ENCODE measurements at places on chromosomes 1 and 21.

DNA sequence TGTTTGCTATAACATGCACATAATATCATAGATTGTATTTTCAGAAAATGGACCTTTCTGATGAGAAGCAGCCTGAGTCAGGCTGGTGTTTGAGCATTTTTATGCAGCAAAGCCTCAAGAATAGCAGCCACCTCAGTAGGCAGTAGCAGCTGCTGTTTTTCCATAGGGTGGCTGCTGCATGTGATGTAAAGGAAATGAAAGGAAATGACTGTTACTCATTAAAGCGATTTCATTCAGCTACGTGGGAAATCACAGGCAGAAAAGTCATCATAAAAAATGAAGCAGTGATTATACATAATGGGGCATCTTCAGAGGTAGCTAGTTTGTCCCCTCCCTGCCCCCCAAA, 110.4 kb downstream of the PATJ start:
- H3K36me3 ChIP-seq = no peaks in the 10 kb centered on the region
- H3K4me1 ChIP-seq = no peaks in the 10 kb centered on the region
- no peaks in the 10 kb centered on the region for H3K27me3 ChIP-seq
- no peak for DNase-seq
- H3K4me3 ChIP-seq = no peak overlapping the region

DNA sequence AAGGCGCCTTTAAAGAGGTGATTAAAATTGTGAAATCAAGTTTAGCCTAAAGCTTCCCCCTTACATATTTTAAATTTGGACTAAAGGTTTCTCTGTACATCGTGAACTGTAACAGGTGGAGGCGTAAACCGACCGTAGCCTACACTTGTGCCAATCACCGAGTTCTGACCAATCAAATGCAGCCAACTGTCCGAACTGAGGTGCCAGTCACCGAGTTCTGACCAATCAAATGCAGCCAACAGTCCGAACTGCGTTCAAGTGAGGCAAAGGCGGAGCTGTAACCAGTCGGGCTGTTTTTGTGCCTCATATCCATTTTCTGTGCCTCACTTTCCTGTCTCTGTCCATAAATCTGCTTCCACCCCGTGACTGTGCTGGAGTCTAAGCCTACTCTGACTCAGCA, 7.4 kb downstream of the TFF1 start:
- H3K27ac ChIP-seq = no peak overlapping the region
- no peak for DNase-seq
- H3K36me3 ChIP-seq = peaks cover 2% of the 10 kb centered on the region
- H3K4me1 ChIP-seq = peaks cover 7% of the 10 kb centered on the region
- no peak overlapping the region for H3K4me3 ChIP-seq

DNA sequence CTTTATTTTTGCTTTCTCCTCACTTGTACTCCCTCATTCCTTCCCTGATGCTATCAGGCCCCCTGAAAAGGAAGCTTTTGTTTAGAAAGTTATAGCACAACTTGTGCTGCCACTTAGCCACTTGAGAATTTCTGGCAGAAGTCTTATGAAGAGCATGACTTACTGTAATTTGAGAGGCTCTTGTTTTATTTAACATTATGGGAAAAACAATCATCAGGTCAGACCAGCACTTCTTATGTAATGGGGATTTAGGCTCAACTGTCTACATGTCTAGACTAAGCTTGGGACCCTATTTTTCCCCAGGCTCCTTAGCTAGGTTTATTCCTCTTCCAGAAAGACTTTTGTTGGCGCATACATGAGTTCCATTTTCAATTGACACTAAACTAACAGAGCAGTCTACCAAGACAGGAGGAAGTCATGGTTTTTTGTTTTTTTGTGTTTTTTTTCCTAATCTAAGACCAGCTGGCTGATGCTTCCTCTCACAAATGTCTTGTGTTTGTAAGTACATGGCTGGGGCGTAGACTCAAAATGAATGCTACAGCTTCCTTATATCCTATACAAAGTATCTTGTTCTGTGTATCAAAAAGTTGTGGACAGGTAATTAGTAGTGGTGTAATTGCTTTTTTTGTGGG, 31.5 kb downstream of the TNFSF4 start:
- no peak overlapping the region for H3K27ac ChIP-seq
- peaks cover 10% of the 10 kb centered on the region for H3K36me3 ChIP-seq
- no peaks in the 10 kb centered on the region for H3K4me1 ChIP-seq
- no peak overlapping the region for H3K4me3 ChIP-seq
- H3K27me3 ChIP-seq = no peaks in the 10 kb centered on the region

DNA sequence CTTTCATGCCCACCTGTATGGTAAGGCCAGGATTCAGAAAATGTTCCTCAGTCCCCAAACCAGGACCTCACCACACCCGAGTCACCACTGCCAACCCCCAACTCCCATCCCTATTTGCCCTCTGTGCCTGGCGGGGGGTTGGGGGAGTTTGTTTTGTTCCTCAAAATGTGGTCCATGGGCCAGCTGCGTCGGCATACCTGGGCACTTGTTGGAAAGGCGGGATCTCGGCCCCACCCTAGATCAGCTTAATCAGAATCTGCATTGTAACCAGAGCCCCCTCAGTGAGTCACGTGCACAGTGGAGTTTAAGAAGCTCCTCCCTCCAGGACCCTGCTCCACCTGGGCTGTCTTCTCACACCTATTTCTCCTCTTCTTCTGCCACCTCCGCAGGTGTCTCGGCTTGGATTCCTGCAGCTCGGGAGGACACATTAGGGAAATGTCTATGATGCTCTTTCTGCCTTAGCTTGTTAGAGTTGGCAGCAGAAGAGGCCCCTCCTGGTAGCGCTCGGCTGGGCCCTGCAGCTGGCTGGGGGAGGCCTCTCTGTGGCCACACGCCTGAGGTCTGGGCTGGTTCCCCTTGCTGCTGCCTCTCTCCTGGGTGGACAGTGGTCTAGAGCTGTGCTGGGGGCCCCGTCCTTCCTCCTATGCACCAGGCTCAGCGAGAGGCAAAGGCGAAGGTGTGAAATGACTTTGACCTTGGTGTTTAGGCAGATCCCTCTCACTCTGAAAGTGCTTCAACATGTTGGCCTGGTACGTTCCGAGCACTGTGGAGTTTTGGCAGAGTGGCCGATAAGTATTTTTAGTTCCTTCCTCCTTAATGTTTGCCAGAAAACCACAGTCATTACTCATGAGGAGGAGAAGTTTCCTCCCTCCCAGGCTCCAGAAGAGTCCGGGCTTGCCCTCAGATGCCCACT, 41.8 kb upstream of the CAMTA1 start:
- H3K27me3 ChIP-seq = peaks cover 2% of the 10 kb centered on the region
- no peaks in the 10 kb centered on the region for H3K36me3 ChIP-seq
- no peak overlapping the region for H3K27ac ChIP-seq
- peaks cover 17% of the 10 kb centered on the region for H3K4me1 ChIP-seq

DNA sequence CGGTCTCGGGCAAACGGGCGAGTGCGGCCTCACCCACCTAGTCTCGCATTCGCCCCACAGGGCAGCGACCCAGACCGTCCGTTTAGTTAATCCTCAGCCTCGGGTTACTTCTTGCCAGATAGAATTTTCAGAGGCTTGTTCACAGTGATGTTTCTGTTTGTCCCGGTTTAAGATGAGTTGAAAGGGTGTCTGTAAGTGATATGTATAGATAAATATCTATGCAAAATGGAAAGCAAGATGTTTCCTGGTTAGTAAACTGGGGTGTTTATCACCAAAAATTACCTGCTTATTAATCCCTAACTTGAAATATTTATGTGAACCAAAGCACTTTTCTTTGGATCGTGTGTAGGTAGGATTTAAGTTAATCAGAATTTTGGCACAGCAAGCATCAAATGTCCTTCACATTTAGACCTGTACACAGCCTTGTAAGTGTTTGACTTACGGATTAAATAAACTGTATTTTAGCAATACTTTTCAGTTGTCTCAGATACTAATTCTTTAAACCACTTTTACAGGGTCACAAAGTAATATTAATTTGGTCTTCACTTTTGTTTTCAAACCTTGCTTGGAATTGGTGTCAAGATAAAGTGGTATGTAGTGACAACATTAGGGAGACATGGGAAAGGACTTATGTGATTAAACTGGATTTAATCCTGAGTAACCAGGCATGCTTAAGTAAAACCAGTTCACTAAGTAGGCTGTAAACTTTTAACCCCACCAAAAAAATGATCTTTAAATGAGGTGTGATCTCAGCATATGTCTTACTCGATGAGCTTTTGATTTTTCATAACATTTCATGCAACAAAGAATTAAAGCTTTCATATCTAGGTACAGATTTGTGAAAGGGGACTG, 914 bp downstream of the ZNF326 start:
- H3K36me3 ChIP-seq = peaks cover 23% of the 10 kb centered on the region
- H3K27me3 ChIP-seq = peaks cover 2% of the 10 kb centered on the region
- H3K27ac ChIP-seq = peak overlapping the region; percentile 94
- peak overlapping the region; percentile 96 for H3K4me3 ChIP-seq

- H3K4me3 ChIP-seq = no peak overlapping the region
- H3K27ac ChIP-seq = no peak overlapping the region
- no peaks in the 10 kb centered on the region for H3K36me3 ChIP-seq
- H3K4me1 ChIP-seq = peaks cover 11% of the 10 kb centered on the region
Measured at GRCh38 chr1:200381256-200381984, 28.4 kb downstream of the ZNF281 start.

GRCh38 chr1:226069811-226070489, 7.4 kb downstream of the H3-3A start:
- H3K27ac ChIP-seq = peak overlapping the region; percentile 85
- H3K27me3 ChIP-seq = no peaks in the 10 kb centered on the region
- peaks cover 55% of the 10 kb centered on the region for H3K4me1 ChIP-seq
- H3K36me3 ChIP-seq = peaks cover 61% of the 10 kb centered on the region
- peak; percentile 12 for DNase-seq

DNA sequence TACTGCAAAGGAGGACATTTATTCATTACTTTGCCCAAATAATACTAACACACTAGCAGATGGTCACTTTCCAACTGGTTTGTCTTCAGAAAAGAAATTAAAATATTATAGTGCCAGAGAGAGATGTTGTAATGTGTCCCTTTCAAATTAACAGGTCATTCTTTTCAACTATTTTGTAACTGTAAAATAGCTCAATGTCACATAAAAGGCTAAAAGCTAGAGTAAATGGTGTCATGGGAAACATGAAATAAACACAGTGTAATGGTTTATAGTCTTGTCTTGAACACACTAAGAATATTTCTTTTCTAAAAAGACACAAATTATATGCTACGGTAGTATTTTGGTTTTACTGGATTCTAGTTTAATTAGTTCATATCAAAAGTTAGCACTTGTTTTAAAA, 77.8 kb downstream of the ADGRL2 start:
- no peak for DNase-seq
- no peaks in the 10 kb centered on the region for H3K4me1 ChIP-seq
- no peaks in the 10 kb centered on the region for H3K27me3 ChIP-seq
- no peak overlapping the region for H3K4me3 ChIP-seq

DNA sequence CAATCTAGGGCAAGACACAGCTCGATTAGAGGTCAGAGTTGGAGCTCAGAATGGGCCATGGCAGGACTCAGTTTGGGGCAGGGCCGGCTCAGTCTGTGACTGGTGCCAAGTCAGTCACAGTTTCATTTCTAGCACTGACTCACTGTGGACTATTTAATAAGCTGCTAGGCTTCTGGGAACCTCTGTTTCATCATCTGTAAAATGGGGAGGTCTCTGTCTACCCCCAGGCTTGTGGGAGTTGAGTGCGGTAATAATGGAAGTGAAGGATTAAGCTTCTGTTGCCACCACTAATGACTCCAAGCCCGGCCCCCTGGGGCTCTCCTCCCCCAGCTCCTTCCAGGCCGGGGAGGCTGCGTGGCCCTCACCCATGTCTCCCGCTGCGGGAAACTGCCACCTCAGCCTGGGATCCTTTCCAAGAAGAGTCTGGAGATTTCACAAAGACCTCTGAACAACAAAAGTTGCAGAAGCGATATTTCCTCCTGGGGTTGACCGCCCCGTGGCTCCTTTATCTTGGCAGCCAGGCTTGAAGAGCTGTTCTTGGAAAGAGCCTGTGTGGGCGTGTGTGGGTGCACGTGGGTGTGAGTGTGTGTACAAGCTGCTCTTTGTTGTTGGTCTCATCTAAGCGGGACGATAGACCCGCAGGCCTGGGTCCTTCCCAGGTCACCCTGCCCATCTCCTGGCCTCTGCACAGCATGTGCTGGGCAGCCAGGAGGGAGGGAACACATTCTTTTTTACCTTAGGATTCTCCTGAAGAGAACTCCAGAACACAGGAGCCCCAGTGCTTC, 29.1 kb downstream of the KNCN start:
- H3K27ac ChIP-seq = peak overlapping the region; percentile 75
- H3K4me1 ChIP-seq = peaks cover 13% of the 10 kb centered on the region
- peaks cover 23% of the 10 kb centered on the region for H3K27me3 ChIP-seq
- H3K36me3 ChIP-seq = no peaks in the 10 kb centered on the region

GRCh38 chr1:181044449-181044966, 10.7 kb downstream of the MR1 start:
- H3K4me3 ChIP-seq = peak overlapping the region; percentile 44
- no peaks in the 10 kb centered on the region for H3K27me3 ChIP-seq
- H3K27ac ChIP-seq = peak overlapping the region; percentile 90
- H3K4me1 ChIP-seq = peaks cover 47% of the 10 kb centered on the region
- peaks cover 15% of the 10 kb centered on the region for H3K36me3 ChIP-seq

All from activated CD8-positive, alpha-beta T cell treated with anti-CD3 and anti-CD28 coated beads for 36 hours (primary cell).